ENCODE measurements at places on chromosomes 1 and 21. TPM values are rescaled to one million over a fixed set of nuclear protein-coding genes. Genes with fewer than 3 reads are reported as not detected.

DNA sequence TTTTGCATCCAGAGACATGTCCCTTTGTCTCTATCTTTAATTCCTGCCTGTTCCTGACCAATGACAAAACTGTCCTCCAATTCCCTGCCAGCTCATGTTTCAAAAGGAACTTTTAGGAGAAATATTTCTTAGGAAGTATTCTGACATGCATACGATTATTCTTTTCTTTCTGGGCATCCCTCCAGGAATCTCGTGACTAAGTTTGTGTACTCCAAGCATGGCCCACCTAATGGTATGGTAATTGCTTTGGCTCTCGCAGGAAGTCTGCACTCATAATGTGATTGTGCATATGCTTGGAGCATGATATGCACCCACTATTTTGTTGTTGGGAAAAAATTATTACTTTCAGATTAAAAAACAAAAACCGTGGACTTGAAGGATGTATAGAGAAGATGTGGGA, 256.4 kb downstream of the PRDM2 start:
- DNase-seq: no peak

DNA sequence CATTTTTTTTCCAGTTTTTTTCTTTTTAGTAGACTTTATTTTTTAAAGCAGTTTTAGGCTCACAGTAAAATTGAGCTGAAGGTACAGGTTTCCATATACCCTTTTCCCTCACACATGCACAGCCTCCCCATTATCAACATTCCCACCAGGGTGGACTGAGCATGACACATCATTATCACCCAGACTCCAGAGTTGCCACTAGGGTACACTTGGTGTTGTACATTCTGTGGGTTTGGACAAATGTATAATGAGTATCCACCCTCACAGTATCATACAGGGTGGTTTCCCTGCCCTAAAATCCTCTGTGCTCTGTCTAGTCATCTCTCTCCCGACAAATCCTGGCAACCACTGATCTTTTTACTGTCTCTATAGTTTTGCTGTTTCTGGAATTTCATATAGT, 3.0 kb upstream of the AIM2 start:
- no peak for DNase-seq

- DNase-seq: no peak
These were observed 1.5 kb upstream of the NCAM2 start for GRCh38 chr21:20996421-20997310.

- DNase-seq: no peak
These were observed 6.3 kb upstream of the VPS26C start for GRCh38 chr21:37273440-37273839.

DNA sequence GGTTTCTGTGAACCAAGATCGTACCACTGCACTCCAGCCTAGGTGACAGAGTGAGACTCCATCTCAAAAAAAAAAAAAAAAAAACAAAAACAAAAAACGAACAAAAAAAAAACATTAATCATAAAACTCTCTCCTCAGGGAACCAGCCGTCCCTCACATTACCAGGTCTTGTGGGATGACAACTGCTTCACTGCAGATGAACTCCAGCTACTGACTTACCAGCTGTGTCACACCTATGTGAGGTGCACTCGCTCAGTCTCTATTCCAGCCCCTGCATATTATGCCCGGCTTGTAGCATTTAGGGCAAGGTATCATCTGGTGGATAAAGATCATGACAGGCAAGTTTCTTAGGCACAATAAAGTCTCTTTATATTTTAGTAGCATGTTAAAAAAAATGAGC, 32.3 kb upstream of the AGO1 start:
- no peak for DNase-seq

DNA sequence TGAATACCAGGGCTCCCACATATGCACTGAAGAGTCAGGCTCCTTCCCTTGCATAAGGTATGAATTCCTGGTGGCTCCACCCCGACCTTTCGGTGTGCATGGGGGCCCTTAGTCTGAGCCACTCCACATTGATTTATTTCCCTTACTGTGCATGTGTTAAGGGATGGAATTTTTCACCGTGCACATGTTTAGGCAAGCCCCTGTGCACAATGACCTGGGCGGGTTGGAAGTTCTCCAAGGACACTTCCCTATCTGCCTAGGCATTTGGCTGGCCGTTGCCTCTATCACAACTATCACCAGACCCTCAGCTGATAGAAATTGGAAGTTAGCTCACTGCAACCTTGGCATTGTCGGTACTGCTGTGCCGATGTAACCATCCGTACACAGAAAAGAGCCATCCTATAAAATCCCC, 9.7 kb downstream of the S100A6 start:
- DNase-seq: no peak

DNA sequence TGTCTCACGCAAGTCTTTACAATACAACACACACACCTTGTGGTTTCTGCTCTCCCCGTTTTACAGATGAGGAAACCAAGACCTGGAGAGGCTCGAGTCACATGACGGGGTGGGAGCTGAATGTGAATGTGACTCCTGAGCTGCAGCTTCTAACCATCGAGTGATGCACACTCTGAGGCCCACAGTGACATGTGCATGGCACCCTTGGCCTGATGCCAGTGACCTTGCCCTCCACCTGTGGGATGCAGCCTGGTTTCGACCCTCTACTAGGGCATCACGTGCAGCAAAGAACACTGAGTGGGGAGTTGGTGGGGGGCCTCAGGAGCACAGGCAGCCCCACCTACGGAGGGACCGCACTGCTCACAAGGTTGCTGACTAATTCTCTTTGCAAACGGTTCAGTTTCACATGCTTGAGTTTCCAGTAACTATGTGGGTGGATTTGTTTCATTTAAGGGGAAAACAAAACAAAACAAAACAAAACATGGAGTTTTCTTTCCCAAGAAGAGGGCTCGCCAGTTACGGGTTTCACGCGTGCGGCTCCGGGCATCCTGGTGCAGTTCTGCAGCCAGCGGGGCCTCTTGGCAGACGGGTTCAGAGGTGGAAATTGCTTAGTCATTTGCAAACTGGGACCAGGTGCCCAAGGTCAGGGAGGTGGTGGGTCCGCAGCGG, 22.9 kb downstream of the SPSB1 start:
- no peak for DNase-seq

GRCh38 chr1:98333936-98334335, 327.6 kb upstream of the SNX7 start:
- no peak for DNase-seq

RWDD3 gene
- total RNA-seq: 10.0 TPM

AMY1B gene
- not detected for total RNA-seq

NR5A2 gene
- total RNA-seq: not detected

UTS2 gene
- total RNA-seq: 1.0 TPM

FCGR3A gene
- 4.3 TPM for total RNA-seq

PKLR gene
- not detected for total RNA-seq

YTHDF2 gene
- 79.7 TPM for total RNA-seq

GUCA2B gene
- not detected for total RNA-seq

PRAMEF11 gene
- not detected for total RNA-seq

Data from T-helper 17 cell (primary cell).